ENCODE measurements at places on chromosomes 16 and 17.

GRCh38 chr17:58279016-58279711 is 1.6 kb downstream of the MPO start:
- DNase-seq: no peak

DNA sequence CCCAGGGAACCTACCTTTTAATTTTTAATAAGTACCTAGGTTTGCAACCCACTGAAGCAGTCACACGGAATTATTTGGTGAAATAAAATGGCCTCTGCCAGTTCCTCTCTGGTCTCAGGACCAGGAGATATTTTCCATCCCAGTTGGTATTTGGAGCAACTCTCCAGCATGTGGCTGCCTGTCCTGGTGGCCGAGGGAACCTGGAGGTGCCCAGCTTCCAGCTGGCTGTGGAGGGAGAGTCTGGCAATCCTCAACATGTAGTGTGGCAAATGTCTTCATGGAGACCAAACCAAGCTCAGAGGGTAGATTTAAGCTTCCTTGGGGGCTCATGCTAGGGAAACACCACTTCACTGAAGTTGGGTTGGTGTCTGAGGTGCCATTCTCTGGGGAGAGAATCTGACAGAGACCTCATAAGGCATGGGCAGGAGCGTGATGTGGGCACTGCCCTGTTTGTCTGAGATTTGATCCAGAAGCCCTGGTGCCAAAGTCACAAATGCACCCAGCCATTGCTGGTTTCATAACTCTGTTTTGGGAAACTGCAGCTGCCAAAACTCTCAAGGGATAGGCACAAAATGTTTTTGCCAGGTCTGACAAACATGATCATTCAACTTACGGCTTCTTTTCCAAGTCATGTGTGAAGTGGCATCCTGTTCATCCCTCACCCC is 2.8 kb downstream of the MT1X start:
- DNase-seq: no peak

- DNase-seq: no peak
Measured at GRCh38 chr17:62111562-62112171, 46.6 kb upstream of the MED13 start.

DNA sequence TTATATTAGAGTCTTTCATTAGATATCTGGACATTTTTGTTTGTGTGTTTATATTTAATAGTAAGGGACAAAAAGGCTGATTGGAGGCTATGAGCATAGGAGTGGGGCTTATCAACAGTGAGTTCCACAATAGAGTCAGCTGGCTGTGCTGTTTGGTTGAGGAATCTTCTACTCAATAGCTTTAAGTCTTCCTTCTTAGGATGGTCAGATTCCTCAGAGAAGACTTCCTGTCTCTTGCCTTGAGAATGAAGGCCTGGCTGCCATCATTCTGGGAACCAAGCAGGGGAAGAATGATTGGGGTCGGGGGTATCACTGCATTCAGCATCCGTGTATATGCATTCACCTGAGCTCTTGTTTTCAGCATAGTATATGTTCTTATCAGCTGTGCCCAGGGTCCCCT is 31.9 kb upstream of the ABCC11 start:
- no peak for DNase-seq

- DNase-seq: no peak
Measured at GRCh38 chr16:68972013-68972412, 128.7 kb downstream of the TANGO6 start.

DNA sequence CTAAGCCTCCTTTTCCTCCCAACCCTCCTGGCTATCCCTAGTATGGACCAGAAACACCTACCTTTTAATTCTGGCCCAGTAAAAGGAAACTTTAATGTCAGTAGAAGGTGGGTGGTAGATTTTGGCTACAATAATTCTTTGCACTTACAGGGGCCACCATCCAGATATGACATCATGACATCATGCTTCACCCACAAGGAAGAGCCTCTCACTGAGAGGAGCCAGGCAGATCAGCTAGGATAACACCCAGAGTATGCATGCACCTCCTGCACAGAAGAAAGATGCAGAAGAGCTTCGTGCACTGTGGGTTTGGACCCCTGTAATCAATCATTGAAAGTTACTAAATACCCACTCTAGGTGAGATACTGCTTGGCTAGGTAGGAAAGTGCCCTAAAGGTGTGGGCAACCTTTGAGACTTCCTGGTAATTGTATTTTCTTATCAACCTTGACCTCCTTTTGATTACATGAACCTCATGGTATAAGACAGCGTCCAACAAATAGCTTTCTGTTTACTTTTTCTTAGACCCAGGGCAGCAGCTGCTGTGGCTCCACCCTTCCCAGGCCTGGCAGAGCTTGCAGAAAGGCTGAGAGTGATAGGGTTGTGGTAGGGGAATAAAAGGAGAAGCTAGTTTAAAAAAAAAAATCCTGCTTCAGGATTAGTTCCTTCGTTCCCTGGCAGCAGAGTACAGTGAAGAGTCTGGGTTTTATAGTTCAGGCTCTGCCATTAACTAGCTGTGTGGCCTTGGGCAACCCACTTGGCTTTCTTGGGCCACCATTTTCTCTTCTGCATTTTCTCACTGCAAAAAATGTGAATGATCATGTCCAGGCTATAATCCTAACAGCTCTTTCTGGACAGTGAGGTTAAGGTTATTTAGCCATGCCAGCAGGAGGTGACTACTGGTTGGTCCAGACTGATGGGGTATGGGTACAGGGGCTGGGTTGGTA is 6.2 kb downstream of the MAP3K14 start:
- no peak for DNase-seq

DNA sequence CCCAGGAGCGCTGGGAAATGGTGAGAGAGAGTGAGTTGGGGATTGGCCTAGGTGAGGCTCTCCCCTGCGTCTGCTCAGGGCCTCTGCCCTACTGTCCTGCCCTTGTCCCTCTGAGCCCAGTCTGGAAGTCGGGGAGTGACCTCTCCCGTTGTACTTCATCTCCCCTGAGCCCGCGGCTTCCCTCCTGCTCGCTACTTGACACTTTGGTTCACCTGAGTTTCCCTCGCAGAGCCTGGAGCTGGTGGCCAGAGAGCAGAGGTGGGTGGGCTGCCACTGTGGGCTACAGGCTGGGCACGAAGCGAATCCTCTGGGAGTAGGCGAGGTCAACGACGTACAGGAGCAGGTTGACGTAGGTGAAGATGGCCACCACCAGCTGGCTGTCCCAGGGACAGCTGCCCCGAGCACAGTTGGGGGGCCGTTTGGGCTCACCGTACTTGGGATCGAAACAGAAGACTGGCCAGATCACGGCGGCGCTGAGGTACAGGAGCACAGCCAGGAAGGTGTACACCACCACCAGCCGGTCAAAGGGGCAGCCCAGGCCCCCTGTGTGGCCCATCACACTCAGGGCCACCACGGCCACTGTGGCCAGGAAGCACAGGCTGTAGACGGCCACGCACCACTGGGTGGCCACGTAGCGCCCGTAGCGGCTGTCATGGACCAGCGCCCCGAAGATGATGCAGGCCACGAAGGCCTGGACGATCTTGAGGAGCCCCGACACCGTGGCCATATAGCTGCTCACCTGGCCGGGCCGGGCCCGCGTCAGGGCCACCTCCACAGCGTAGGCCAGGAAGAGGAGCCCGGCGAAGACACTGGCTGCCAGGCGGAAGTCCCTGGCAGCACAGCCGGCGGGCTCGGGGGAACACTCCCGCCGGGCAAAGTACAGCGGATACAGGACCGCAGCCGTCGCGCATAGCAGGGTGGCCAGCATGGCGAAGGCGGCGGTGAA is 3.7 kb upstream of the PYCR1 start:
- DNase-seq: no peak

GRCh38 chr17:74252211-74252610 is 21.8 kb upstream of the DNAI2 start:
- DNase-seq: no peak

DNA sequence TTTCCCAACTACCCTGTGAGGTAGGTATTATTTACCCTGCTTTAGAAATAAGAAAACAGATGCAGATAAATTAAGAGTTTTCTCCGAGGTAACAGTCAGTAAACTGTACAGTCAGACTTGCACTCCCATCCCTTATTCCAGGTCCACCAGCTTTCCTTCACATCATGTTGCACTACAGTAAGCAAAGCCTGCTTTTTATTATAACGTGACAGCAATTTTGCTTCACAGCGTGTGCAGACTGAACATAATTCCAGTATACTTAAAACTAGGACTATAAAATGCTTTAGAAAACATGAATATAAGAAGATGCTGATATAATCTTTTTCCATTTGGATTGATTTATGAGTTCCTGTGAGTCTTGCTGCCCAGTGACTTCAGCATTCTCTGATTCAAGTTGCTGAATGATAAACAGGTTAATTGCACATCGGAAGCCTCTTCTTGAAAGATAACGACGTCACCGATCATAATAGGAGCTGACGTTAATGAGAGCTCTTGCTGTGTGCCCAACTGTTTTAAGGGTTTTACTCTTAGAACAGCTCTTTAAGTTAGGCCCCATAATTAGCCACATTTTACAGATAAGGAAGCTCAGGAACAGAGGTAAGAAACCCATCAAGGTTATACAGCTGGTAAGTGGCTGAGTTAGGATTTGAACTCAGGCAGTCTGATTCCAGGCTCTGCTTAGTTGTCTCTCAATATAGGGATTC is 1.4 kb downstream of the LIG3 start:
- DNase-seq: no peak

- no peak for DNase-seq
Measured at GRCh38 chr16:17696616-17697015, 225.9 kb upstream of the XYLT1 start.

All from NCI-H446 treated with DMSO at 0.1 percent for 48 hours (cell line).